ENCODE measurements at places on chromosomes 3 and 15.

GRCh38 chr3:147297761-147298350 is 108.5 kb downstream of the ZIC4 start:
- DNase-seq: no peak

- DNase-seq: no peak
Measured at GRCh38 chr3:46325645-46326300, 28.1 kb upstream of the CCR2 start.

GRCh38 chr15:89693091-89693490 is 2.5 kb downstream of the WDR93 start:
- no peak for DNase-seq

- no peak for DNase-seq
Measured at GRCh38 chr15:67358391-67358790, 103.8 kb downstream of the IQCH start.

- DNase-seq: no peak
Measured at GRCh38 chr15:85711580-85712192, 83.0 kb downstream of the KLHL25 start.

- no peak for DNase-seq
Measured at GRCh38 chr3:141807277-141808033, 44.2 kb downstream of the GRK7 start.

DNA sequence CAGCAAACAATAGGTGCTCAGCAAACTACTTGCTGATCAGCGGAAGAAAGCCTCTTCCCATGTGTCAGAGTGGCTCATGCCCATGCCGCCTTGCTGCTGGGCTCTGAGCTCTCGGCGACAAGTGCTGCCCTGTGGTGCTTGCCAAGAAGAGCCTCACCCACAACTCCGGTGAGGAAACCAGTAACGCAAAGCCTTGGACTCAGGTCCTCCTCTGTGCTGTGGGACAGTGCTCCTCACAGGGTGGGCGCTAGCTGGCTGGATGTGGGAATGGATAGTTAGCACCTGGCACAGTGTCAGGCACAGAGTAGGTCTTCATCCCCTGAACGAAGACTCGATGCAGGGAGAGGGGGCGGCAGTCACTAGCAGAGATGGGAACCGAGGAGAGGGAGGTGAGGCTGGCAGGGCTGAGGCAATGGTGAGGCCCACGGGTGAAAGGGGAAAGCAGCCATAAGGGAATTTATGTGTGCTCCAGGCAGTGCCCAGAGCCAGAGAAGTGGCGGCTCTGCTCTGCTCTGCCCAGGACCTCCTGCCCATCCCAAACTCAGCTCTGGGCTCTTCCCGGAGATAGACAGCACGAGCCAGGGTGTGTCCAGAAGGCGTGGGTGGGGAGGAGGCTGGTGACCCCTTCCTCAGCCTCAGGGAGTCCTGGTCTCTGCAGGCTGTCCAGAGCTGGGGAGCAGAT is 55.7 kb downstream of the IQSEC1 start:
- no peak for DNase-seq

DNA sequence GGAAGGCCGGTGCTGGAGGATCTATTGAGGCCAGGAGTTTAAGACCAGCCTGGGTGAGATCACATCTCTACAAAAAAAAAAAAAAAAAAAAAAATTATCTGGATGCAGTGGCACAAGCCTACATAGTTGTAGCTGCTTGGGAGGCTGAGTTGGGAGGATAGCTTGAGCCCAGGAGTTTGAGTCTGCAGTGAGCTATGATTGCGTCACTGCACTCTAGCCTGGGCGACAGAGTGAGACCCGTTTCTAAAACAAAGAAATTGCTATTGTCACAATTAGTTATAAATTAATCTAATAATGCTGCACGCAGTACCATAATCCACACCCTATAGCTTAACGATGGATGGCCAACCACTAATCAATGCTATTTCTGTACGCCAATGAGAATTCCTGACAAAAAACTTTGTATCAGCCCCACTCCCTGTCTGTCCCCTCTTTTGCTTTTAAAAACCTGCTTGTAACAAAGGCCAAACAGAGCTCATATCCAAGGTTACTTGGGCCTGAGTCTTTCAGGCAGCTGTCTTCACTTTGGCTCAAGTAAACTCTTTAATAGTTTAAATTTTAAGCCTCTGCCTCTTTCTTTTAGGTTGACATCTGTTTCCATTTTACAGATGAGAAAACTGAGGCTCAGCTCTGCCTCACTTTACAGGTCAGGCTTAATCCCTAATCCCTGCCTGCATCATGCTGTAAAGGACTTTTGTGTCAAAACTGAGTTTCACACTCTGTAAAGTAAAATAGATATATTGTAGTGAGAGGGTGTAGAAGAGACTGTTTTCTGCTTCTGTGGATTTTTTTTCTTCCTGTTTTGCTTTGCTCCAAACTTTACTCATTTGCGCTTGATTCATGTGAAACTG is 10.9 kb downstream of the FLNB start:
- no peak for DNase-seq

- DNase-seq: no peak
Measured at GRCh38 chr3:193730976-193731375, 138.0 kb downstream of the OPA1 start.

DNA sequence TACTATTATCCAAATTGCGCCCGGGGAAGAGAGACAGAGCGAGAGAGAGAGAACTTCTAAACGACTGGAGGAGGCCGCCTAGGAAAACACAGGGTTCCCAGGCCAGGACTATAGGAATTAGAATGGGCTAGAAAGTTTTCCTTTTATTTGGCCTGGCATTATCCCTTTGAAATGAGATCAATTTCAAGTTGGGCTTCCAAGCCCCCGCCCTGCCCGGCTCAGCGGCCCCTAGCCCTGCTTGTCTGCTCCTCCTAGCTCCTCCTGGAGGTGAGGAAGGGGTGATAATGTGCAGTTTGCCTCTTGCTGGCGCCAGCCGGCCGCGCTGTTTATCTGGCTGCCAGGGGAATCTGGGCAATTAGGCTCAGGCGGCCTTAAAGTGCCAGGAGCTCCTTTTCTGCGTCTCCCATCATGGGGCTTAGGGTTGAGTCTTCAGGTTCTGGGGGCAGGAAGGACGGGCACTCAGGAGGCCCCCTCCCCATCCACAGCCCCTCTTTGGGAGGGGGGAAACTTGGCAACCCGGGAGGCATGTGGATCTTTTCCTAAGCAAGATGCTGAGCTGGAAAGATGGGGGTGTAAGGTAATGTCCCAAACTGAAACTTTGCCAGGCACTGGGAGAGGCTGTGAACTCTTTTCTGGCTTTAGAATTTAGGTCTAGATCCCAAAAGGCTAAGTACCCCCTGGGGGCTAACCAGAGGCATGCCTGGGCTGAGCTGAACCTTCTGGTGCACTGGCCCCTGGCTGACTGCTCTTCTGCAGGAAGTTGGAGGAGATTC is 5.5 kb downstream of the SMAD6 start:
- peak; percentile 45 for DNase-seq

- no peak for DNase-seq
Measured at GRCh38 chr3:152226176-152226575, 42.6 kb upstream of the MBNL1 start.

GRCh38 chr3:186967686-186968085 is 37.4 kb downstream of the ST6GAL1 start:
- DNase-seq: no peak

GRCh38 chr3:171249245-171249644 is 211.0 kb downstream of the TNIK start:
- DNase-seq: no peak

GRCh38 chr3:33152363-33153360 is 38.8 kb downstream of the CRTAP start:
- no peak for DNase-seq

DNA sequence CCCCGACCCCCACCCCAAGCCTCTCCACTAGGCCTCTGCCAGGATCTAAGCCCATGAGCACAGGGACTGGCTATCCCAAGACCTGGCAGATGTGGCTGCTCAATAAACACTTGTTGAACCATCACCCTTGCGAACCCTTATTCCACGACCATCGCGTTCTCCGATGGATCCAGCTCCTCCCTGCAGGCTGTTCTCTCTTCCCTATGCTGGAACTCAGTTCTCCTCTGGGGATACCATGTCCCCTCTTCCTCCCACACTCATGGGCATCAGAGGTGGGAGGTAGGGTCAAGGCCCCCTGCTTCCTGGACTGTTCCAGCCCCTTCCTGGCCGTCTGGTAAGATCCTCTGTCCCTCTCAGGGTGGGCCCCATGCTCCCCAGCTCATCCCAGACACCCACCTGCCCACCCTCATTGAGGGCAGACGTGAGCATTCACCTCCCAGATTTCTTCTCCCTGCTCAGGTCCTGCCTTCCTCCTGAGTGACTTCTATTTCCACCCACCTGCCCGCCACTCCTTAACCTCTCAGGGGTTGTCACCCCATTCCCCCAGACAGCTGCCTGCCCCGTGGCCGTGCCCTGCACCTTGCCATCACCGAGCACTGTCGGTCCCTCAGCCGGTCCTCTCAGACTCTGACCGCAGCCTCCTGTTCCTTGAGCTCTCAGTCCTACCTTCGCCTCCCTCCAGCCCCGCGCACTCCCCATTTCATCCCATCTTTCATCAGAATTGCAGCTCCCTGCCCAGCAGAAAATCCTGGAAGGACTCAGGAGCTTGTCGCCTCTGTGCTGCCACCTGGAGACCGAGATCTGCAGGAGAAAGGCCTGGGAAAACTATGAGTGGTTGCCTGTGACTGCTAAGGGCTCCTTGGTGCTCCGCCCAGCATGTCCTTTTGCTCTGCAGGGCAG is 42.0 kb downstream of the PML start:
- no peak for DNase-seq

- no peak for DNase-seq
Measured at GRCh38 chr3:169299889-169300288, 363.6 kb downstream of the MECOM start.

DNA sequence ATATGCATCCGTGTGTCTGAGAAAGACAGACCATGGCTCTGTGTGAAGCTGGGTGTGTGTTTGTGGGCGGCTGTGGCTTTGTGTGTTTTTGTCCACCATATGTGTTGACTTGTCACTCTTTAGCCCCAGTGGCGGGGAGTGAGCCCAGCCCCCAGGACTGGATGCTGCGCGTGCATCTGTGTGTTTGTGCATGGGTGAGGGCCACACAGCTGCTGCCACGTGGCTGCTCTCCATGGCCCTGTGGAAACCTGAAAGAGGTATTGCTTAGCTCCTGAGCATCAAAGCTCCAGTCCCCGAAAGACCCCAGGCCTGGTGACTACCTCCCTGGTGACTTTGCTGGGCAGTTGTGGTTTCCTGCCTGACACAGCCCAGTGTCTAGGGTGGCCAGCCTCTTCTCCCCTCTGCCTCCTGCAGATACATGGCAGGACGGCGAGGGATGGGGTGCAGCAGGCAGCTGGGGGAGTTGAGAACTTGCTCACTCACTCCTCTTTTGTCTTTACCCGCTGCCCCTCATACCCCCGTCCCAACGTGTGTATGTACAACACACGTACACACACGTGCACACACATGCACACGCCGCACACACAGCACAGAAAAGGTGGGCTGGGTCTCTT is 6.5 kb downstream of the EPHB3 start:
- no peak for DNase-seq

DNA sequence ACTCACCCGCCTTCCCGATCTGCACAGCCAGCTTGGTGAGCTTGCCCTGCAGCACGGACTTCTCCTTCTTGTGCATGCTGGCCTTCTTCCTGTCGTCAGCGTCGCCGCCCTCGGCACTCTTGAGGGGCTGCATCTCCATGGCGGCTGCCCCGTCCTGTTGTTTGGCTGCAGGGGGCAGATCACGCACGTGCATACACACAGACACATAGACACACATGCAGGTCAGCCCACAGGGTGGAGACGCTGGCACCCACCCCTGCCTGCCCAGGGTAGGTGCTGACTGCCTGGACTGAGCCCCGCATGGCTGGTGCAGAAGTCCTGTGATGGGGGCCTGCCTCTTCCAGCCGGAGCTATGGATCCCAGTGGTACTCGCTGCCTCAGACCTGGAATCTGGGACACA is 57.3 kb upstream of the SEC13 start:
- no peak for DNase-seq

DNA sequence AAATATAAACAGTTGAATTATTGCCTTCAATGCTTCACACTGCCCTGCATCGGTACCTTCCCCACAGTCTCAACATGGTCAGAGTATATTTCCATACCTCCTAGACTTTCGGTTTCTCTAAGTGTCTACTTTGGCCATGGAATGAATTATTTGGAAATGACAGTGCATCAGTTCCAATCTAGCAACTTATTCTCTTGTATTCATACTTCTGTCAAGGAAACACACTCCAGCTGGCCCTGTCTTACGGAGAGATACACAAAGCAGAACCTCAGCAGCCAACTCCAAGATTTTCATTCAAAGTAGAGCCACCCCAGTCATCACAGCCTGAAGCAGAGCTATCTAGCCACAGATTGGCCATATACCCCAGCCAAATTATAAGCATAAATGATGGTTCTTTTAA is 518.4 kb upstream of the UBE2E2 start:
- no peak for DNase-seq

DNA sequence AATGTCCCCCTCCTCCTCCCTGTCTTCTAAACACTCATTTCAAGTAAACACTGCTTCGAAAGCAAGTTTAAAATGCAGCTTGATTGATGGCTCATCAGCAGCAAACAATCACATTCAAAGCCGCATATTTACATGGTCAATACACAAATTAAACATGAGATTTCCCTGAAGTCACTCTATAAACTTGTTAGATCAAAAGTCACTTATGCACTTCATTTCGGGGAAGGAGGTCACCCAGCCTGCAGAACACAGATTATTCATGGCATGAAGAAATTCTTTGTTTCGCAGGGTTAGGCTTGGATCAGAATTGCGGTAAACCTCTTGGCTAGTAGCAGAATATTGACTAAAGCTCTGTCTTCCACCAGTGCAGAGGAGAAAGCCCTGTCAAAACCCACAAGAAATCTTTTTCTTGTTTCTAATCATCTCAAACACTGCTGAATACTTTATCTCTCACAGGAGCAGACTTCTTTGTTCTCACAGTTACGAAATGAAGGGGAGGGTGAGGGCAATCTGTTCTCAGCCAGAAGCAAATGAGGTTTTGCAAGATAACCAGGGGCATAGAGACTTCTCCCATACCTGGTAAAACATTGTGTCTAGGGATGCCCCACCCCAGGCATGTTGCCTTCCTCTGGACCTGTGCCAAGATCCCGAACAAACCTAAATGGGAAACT is 133.3 kb upstream of the CHL1 start:
- DNase-seq: peak; percentile 49

DNA sequence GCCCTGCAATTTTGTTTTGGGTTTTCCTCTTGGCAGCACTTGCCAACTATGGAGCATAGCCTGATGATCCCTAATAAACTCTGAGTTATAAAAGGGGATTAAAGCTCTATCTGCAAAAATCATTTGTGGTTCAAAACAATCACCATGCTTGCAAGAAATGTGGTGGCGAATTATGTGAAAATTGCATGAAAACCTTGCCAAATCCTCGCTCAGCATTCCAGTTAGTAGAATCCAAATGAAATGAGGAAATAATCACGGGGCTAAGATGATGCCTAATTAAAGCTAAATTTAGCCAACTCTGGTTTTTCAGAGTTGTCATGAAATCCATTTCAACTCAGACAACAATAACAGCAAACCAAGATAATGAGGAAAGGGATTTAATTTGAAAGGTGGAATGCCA is 73.0 kb upstream of the PROK2 start:
- DNase-seq: no peak

Data from NCI-H748 treated with DMSO at 0.1 percent for 48 hours (cell line).